ENCODE measurements at places on chromosomes 3 and 15.

DNA sequence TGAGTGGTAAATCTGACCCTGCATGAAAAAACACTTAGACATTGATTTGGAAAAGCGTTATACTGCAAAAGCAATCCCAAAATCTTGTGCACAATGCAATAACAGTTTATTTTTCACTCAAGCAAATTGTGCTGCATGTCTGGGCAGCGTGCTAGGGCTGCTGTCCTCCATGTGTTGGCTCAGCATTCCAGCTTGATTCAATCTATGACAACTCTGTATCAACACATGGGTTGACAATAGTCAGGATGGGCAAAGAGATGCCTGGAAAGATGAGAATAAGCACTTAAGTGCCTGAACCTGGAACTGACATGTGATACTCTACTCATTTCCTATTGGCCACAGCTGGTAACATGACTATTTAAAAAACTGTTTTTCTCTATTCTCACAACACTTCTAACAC lies 51.8 kb downstream of the DUT start:
- DNase-seq, result no peak

GRCh38 chr3:136545664-136546268 lies 206.4 kb downstream of the STAG1 start:
- no peak for DNase-seq

DNA sequence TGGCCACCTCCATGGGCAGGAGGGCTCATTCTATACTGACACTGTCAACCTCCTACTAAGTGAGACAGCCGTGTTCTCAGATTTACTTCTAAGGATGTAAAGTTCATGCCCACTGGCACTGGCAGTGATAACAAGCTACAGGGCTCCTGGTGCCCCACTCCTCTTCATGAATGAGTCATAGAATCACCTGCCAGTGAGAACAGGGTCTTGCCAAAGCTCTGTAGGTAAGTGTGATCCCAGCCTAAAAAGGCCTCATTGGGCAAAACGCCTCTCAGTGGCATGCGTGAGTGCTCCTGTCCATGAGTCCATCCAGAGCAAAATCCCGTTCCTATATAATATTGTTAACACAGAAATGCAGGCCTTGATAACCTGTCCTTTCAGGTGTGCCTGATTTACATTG lies 17.4 kb downstream of the PXYLP1 start:
- DNase-seq, result no peak

- DNase-seq, result no peak
Measured at GRCh38 chr15:63939531-63940130, 105.9 kb upstream of the HERC1 start.

DNA sequence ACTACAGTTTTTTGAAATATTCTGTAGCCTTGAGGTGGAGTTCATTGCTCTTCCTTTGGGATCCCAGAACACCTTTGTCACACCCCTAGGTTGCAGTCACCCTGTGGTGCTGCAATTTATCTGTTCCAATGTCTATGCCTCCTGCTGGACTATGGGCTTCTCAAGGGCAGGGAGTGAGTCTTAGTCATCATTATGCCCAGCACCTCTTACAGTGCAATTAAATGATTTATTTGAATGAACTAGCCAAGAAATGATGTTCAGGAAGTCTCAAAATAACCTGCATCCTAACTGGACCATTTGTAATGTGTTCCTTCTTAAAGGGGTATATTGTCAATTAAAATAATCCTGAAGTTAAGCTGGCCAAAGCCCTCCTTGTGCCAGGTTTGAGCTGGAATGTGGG lies 28.5 kb downstream of the SHC4 start:
- no peak for DNase-seq

GRCh38 chr15:74132681-74133651 lies 2.6 kb downstream of the ISLR2 start:
- DNase-seq, result no peak

- no peak for DNase-seq
Measured at GRCh38 chr15:65998486-65998885, 129.2 kb downstream of the RAB11A start.

DNA sequence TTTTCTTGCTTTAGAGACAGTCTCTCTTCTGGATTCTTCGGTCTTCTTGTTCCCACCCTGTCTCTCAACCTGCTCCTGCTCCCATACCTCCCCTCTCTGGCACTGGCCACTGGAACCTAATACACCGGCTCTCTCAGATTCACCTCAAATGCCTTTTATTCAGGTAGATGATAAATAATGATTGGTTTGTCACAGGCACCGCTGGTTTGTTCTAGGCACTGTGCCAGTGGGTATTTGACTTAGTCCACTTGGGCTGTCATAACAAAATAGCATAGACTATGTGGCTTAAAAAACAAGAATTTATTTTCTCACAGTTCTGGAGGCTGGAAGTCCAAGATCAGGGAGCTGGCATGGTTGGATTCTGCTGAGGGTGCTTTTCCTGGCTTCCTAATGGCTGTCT lies 278.2 kb upstream of the STT3B start:
- no peak for DNase-seq

- no peak for DNase-seq
Measured at GRCh38 chr3:47475029-47475569, 642 bp downstream of the SCAP start.

- no peak for DNase-seq
Measured at GRCh38 chr3:81161851-81162250, 599.6 kb downstream of the GBE1 start.

DNA sequence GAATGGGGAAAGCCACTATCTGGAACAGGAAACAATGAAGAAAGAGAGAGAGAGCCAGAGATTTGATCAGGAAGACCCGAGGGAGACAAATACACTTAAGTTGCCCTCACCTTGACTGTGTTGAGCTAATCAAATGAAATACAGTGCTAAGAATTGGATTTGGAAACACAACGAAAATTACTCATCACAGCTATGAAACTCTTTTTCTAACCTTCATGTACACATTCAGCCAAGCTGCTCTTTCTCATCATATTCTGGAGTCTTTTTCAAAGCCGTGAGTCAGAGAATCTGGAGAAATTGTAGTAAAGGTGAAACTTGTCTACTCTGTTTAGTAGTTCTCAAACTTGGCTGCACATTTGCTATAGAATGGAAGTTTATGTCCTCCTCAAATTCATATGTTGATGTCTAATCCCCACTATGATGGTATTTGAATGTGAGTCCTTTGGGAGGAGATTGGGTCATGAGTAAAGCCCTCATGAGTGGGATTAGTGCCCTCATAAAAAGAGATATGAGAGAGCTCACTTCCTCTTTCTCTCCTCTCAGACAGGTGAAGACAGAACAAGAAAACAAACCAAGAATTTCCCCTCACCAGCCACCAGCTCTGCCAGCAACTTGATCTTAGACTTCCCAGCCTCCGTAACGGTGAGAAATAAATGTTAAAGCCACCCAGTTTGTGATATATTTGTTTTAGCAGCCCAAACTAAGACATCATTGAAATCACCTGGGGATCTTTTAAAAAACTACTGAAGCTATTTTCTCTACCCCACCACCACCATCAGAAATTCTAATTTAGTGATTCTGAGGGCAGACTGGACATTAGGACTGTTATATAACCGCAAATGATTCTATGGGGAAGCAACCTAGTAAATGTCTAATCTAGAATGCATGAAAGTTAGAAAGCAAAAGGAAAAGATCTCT lies 143.6 kb upstream of the GRM7 start:
- no peak for DNase-seq

Data from RCC 7860 (cell line).